ENCODE measurements at places on chromosomes 1 and 21.

- no peak for DNase-seq
Observed at GRCh38 chr1:207396168-207396746, 57.9 kb upstream of the CR2 start.

GRCh38 chr1:17741052-17741451 lies 14.1 kb upstream of the ACTL8 start:
- DNase-seq, result no peak

GRCh38 chr1:147539122-147539575 lies 2.2 kb upstream of the BCL9 start:
- peak; percentile 46 for DNase-seq

DNA sequence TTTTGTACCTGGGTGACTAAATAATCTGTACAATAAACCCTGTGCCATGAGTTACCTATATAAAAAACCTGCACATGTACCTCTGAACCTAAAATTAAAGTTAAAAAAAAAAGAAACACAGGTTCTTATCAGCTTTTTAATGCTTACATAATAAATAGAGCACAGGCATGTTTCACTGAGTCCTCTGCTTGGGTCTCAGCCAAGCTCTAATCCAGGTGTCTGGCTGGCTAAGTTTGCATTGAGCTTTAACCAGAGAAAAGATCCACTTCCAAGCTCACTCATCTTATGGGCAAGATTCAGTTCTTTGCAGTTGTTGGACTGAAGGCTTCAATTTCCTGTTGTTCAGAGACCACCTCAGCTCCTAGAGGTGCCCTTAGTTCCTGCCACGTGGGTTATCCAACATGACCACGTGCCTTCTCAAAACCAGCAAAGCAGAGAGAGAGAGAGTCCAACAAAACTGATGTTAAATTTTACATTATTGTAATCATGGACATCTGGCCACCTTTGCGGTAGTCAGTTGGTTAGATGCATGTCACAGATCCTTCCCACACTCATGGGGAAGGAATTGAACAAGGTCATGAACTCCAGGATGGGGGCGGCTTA lies 68.2 kb upstream of the TMPRSS2 start:
- DNase-seq, result no peak

- peak; percentile 58 for DNase-seq
Observed at GRCh38 chr1:156750711-156751450, 594 bp downstream of the HDGF start.

- no peak for DNase-seq
Observed at GRCh38 chr1:215568299-215568692, 1.2 kb downstream of the KCTD3 start.

DNA sequence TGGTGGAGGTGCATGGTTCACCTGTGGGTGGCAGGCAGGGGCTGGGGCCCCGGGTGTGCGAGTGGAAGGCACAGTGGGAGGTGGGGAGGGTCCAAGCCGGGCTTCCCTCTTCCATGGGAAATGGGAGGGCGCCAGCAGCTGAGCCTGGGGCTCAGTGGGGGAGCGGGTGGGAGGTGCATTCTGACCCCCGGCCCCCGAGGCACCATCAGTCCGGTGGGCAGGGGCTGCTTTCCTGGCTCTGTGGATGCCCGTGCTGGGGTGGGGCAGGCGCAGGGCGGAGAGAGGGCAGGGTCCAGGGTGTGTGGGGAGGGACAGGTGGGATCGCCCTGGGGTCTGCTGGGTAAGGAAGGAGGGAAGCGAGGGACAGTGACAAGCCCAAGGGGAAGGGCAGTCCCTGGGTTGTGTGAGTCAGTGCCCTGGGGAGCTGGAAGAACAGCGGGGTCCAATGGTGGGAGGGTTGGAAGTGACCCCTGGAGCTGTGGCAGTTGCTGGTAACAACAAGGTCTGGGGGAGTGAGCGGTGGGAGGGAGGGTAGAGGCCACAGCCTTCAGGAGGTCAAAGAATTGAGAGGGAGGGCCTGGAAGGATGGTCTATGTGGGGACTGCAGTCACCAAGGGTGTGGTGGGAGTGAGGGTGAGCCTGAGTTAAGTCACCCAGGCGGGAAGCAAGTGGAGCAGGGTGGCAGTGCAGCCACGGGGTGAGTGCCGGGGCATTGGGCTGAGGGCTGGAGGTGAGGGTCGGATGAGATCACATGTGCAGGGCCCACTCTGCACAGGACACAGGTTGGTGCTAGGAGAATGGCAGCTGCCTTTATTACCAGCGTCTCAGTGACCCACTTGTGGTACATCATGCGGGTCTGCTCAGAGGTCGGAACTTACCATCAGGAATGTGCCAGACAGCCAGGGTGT lies 29.6 kb downstream of the LHX4 start:
- DNase-seq, result no peak

DNA sequence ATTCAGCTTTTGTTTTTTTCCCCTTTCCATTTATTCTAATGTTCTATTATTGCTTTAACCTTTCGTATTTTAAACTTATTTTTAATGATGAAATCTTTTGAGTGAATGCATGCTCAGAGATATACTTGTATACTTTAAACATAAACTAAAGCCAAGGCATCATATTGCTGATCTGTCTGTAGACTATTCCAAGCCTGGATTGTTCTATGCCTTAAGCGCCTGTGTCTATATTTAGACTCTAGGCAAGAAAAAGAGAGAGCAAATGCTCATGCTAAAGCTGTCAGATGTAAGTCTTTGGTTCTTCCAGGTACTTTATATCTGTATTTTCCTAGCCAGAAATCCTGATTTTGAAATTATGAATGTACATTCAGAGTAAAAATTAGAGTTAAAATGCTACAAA lies 14.4 kb downstream of the SH3GLB1 start:
- DNase-seq, result no peak

DNA sequence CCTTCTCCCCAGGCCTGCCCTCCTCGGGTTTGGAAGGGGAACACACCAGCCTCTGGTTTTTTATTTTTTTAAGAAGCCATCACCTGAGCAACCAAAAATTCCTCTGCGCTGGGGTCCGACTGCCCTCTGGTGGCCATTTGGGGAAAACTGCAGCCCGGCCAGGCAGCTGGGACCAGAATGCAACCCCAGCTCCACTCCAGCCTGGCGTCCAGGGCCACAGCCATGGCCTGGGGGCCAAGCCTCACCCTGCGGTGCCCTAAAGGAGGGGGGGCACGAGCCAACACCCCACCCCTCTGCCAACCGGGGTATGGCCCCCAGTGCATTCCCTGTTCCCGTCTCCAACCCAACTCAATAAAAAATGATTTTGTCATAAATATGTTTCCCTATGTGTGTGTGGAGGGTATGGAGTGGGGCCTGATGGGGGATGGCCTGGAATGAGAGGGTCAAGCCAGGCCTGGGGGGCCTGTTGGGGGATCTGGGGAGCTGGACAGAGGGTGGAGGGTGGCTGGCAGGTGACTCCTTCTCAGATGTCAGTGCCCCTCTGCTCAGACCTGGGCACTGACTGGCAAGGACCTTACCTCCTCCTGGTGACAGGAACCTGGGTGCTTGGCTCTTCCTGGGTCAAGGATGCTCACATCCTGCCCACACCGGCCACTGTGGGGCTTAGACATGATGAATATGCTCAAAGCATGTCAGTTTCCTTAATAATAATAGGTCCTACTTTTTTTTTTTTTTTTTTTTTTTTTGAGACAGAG lies 3.2 kb downstream of the GPR3 start:
- DNase-seq, result peak; percentile 86

DNA sequence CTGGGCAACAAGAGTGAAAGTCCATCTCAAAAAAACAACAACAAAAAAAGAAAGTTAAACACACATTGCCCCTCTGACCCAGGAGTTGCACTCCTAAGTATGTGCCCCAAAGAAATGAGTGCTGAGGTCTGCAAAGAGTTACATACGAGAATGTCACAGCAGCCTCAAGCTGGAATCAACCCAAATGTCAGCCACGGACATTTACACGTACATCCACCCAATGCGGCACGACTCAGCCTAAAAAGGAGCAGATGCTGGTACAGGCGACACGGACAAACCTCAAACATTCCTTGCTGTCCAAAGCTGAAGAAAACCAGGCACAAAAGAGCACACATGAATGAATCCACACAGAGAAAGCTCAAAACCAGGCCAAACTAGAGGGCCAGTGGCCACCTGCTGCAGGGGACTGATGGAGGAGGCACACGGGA lies 46.8 kb upstream of the ECE1 start:
- no peak for DNase-seq

DNA sequence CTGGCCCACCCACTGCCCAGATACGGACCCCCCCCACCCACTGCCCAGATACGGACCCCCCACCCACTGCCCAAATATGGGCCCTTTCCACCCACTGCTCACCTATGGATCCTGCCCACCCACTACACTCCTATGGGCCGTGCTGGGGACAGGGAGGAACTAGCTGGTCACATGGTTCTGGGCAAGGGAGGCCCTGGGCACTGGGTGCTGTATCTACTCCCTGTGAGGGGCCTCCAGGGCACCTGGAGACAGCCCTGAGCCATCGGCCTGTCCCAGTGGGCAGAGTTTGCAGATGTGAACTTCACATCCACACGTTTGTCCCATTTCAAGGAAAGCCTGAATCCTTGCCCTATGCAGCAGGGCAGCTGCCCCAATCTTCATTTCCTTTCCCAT lies 71.4 kb upstream of the COL6A1 start:
- DNase-seq, result no peak

- DNase-seq, result no peak
Observed at GRCh38 chr1:234162661-234163060, 210.6 kb upstream of the COA6 start.

DNA sequence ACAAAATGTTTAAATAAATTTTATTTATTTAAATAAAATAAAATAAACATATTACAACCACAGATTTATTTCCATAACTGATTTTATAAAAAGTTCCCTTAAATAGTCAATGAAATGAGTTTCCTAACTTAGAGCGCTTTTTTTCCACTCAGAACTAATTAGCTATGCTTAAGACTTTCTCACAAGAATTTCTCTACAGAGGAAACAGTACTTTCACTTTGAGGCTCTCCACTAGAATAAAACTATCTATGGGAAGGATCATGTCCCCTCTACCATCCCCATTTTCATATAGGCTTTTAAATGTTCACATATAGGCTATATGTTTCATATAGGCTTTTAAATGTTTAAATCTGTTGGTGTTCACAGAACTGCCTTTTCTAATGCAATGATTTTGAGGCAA lies 40.0 kb upstream of the DPH5 start:
- DNase-seq, result no peak

DNA sequence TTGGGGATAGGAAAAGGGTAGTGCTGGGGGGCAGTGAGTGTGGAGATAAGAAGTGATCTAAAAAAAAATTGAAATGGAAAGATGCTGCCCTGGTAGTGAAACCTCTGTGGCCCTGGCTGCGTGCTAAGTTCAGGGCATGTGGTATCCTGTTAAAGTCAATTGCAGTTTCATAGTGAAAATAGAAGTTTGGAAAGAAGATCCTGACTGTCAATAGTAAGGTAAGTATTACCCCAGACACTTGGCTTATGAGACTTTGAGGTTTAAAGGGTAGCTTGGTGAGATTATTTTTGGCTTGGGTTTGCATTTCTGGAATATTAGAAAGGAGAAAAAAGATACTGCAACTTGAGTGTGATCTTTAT lies 6.8 kb downstream of the ARID1A start:
- peak; percentile 45 for DNase-seq

DNA sequence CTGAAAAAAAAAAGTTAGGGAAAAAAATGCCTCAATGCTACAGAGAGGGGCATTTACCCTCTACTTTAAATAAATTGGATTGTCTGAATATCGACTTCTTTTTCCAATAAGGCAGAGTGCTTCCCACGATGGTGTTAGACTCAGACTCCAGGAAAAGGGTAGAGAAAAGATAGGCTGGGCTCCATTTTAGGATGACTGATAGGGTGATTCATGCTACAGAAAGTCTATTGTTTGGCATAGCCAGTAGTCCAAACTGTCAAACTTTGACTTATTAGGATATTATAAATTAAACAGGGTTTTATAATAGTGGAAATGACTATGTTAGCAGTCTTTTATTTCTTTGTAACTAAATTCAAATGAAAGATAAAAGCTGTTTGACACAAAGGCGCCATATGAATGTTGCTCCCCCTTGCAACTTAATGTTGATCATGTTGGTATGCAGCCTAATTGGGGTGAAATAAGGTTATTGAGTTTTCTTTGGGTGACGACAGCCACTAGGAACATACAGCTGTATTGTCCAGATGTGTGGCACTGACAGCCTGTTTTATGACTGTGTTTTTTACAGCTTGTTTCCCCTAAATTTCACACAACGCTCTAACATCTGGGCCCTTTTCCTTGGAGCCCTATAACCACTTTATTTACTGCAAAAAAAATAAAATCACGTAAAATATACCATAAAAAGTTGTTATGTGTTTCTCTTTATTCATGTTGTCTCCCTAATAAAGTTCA lies 69.3 kb downstream of the SPAG17 start:
- no peak for DNase-seq
